ENCODE measurements at places on chromosomes 4 and X. TPM values are rescaled to one million over a fixed set of nuclear protein-coding genes. Genes with fewer than 3 reads are reported as not detected.

Gene MTTP
- not detected for polyA plus RNA-seq

Gene LRCH2
- not detected for polyA plus RNA-seq

Gene SRPK3
- polyA plus RNA-seq, result not detected

Gene XPNPEP2
- polyA plus RNA-seq, result 1.2 TPM

Gene TMEM255A
- polyA plus RNA-seq, result 2.1 TPM

Gene ARHGAP6
- polyA plus RNA-seq, result not detected

Gene FGD1
- 0.67 TPM for polyA plus RNA-seq

Gene ATP8A1
- polyA plus RNA-seq, result 13.8 TPM

Gene ARMCX5
- 10.1 TPM for polyA plus RNA-seq

Gene CRMP1
- polyA plus RNA-seq, result 0.10 TPM

Gene PDCL2
- polyA plus RNA-seq, result not detected

Gene UBA6
- polyA plus RNA-seq, result 23.3 TPM

Gene CXCL3
- not detected for polyA plus RNA-seq

Gene CFAP47
- not detected for polyA plus RNA-seq

Gene SORBS2
- not detected for polyA plus RNA-seq

Gene ZNF711
- polyA plus RNA-seq, result 1.3 TPM

Gene GLRB
- polyA plus RNA-seq, result not detected

Gene IL15
- polyA plus RNA-seq, result 3.8 TPM

Gene DRD5
- polyA plus RNA-seq, result not detected

Gene DCLK2
- not detected for polyA plus RNA-seq

Gene TEC
- 1.6 TPM for polyA plus RNA-seq

Gene NPFFR2
- not detected for polyA plus RNA-seq

Gene RRH
- not detected for polyA plus RNA-seq

Gene GAB3
- polyA plus RNA-seq, result 11.9 TPM

Gene SPANXA2
- not detected for polyA plus RNA-seq

Gene TRIM2
- polyA plus RNA-seq, result 1.5 TPM

Gene ADH4
- polyA plus RNA-seq, result not detected

Gene ENPEP
- polyA plus RNA-seq, result not detected

Gene HELT
- not detected for polyA plus RNA-seq

Gene AVPR2
- polyA plus RNA-seq, result not detected

Gene GRIA2
- polyA plus RNA-seq, result not detected

Gene AR
- not detected for polyA plus RNA-seq

Gene XKRX
- not detected for polyA plus RNA-seq

Gene SERTM2
- polyA plus RNA-seq, result not detected

Gene WDR13
- 48.3 TPM for polyA plus RNA-seq

Gene NDST3
- not detected for polyA plus RNA-seq

Gene CLTRN
- 0.17 TPM for polyA plus RNA-seq

Gene GSX2
- not detected for polyA plus RNA-seq

Gene MAGEB2
- not detected for polyA plus RNA-seq

Gene DDX53
- not detected for polyA plus RNA-seq

Gene SLC34A2
- not detected for polyA plus RNA-seq

Gene VEGFD
- polyA plus RNA-seq, result not detected

Gene NEUROG2
- not detected for polyA plus RNA-seq

Gene FAT1
- not detected for polyA plus RNA-seq

Gene MAB21L2
- polyA plus RNA-seq, result not detected

Gene CXXC4
- polyA plus RNA-seq, result 1.1 TPM

Gene RHOXF2B
- not detected for polyA plus RNA-seq

Gene HTRA3
- not detected for polyA plus RNA-seq

Gene JCHAIN
- polyA plus RNA-seq, result not detected

Gene MAP3K15
- not detected for polyA plus RNA-seq

Data from CD8-positive, alpha-beta memory T cell (primary cell).